ENCODE measurements at places on chromosomes 16 and 17.

DNA sequence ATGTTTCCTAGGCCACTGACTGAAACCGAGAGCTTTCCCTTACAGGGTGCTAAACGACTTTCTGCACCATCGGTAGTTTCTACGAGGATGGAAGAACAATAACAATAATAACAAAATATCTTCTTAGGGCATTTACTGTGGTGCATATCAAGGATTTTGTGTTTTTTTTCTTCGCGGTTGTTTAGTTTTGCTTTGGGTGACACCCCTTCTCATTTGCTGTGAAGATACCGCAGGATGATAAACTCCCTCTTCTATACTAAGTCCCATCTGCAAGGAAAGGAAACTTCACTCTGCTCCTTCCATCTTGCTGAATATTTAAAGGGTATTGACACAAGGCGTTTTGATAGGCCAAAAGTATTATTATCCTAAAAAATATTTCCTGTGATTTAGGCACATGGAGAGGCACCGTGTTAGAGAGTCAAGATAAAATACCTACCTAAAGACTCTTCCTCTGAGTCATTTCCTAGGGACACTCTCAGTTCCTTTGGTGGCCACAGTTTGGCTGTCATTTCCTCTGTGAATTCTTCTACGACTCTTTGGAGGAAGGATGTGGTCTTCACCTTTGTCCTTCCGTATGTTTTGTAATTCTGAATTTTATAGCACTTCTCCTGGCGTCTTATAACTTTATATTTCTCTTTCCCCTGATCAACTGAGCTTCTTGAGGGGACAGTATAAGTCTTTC is 318.8 kb downstream of the CDH13 start:
- no peak for DNase-seq

- DNase-seq: no peak
These were observed 147.3 kb downstream of the SNX11 start for GRCh38 chr17:48254896-48255295.

GRCh38 chr17:50270435-50271362 is 3.6 kb upstream of the TMEM92 start:
- DNase-seq: peak; percentile 12

GRCh38 chr17:46143827-46144236 is 49.4 kb downstream of the KANSL1 start:
- DNase-seq: no peak

GRCh38 chr17:17919169-17920107 is 52.8 kb downstream of the TOM1L2 start:
- peak; percentile 78 for DNase-seq

DNA sequence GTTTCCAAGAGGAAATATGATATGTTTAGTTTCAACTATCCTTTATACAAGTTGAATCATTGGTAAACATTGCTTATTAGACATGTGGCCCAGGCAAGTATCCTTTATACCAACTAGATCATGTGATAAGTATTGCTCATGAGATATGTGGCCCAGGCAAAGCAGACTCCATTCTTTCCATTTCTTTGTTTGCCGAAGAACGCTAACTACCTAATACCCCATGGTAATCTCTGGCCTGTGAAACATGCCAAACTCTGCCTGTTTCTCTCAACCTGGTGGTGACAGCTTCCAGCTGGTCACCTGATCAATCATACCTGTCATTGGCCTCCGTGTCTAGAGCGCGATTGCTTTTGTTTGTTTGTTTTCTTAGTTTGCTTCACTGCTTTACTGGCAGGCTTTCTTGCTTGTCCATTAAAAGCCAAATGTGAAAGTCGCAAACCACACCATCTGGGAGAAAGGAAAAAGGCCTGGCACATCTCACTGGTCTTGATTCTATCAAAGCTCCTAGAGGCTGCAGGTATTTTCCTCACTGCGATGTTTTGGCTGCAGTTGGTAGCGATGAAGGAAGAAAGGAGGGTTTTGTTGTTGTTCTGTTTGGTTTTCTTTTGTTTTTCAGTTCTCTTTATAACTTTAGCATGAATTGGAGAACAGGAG is 686.2 kb downstream of the KCNJ2 start:
- no peak for DNase-seq

DNA sequence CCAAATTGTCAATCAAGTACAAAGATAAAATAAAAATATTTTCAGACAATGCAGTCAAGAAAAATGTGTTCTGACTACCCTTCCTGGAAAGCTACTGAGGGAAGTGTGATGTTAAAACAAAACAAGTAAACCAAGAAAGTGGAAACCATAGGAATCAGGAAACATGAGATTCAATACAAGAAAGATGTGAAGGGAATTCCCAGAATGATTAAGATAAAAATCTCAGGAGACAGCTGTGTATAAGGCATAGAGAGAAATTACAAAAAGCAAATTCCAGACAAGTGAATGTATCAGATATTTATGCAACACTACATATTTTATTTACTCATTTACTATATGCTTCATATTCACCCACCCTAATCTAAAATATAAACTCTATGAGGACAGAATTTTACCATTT is 32.2 kb downstream of the TRIM37 start:
- DNase-seq: no peak

GRCh38 chr16:28311913-28312312 is 19.6 kb downstream of the SBK1 start:
- DNase-seq: no peak

- DNase-seq: no peak
These were observed 105.7 kb upstream of the PLCG2 start for GRCh38 chr16:81673432-81673831.

DNA sequence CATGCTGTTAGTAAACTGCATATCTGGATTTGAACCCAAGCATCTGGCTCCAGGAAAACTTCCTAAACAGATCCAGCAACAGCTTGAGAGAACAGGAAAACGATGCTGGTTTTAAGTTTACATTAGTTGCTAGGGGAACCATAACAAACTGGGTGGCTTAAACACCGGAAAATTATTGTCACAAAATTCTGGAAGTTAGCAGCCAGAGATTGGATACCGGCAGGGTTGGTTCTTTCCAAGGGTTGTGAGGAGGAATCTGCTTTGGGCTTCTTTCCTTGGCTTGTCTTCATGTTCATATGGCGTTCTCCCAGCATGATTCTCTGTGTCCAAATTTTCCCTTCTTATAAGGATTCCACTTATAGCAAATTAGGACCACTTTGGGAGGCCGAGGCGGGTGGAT is 276.9 kb upstream of the TOM1L1 start:
- no peak for DNase-seq

- DNase-seq: no peak
These were observed 13.9 kb upstream of the KRTAP17-1 start for GRCh38 chr17:41329279-41329948.

DNA sequence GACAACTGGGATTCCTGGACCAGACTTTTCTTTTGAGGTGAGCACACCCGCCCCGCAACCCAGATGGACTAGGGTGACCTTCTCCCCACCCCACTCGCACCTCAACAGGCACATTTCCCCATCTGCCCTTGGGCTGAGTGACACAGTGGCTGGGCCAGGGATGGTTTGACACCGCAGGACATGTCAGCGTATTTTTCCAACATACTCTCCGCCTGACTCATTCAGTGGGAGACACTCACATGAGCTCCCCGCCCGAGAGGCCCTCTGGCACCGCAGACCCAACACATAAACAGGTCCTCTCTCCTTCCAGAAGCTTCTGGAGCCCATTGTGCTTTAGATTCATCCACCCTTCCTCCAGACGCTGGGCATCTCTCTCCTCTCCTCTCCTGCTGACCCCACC is 69.4 kb downstream of the ZDHHC7 start:
- no peak for DNase-seq

- DNase-seq: no peak
These were observed 449.8 kb downstream of the KCNJ18 start for GRCh38 chr17:22142091-22142490.

GRCh38 chr17:29839656-29840055 is 90.4 kb downstream of the SSH2 start:
- DNase-seq: no peak

DNA sequence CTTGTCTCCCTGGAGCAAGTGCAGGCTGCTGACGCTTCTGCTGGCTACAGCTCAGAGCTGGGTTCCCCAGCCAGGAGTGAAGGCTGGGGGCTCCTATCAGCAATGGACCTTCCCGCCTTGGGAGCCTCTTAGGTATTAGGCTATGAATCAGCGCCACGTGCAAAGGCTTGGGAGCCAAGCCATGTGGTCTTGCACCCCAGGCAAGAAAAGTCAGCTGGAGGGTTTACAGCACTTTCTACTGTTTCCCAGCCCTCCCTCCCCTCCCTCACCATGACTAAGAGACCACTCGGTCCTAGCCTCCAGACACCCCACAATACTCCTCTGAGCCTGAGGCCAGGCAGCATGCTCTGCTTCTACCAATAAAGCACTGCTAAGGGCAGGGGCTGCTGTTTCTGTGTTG is 12.3 kb downstream of the EPX start:
- DNase-seq: no peak

GRCh38 chr17:34979650-34980352 is 511 bp upstream of the LIG3 start:
- DNase-seq: no peak

- DNase-seq: no peak
These were observed 26.6 kb upstream of the MYLK3 start for GRCh38 chr16:46774743-46775177.

GRCh38 chr17:74851612-74852236 is 8.0 kb downstream of the GRIN2C start:
- no peak for DNase-seq

- no peak for DNase-seq
These were observed 1.9 kb upstream of the MLLT6 start for GRCh38 chr17:38702916-38703741.

DNA sequence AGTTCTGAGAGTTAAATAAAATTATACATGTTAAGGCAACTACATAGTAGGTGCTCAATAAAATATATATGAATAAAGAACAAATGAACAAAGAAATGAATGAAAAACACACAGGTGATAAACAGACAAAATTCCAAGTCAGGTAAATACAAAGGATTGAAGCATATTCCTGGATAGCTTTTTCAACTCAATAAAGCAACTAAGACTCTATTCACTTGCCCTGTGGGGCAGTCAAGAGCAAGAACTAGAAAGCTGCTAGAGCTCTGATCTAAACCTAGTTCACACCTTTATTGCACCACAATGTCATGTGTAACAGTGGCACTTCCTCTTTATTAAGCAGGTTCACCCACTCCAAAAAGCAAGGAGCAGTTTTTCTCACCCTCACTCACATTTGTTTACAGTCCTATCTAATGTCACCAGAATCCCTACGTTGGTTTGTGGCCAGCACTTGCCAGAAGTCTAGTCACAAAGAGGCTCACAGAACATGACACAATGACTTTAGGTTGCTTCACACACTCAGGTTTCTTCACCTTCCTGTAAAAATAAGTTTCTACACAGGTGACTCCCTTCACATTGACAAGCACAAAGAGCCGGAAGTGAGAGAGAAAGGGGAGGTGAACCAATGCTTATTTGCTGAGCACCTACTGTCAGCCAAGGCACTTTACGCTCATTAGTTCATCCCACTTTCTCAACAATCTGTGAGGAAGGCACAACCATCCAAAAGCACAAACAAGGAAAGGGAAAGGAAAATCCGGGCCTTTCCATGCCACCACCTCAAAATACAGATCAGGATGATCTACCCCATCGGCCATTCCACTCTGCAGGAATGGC is 70.8 kb downstream of the XPO6 start:
- DNase-seq: peak; percentile 21

DNA sequence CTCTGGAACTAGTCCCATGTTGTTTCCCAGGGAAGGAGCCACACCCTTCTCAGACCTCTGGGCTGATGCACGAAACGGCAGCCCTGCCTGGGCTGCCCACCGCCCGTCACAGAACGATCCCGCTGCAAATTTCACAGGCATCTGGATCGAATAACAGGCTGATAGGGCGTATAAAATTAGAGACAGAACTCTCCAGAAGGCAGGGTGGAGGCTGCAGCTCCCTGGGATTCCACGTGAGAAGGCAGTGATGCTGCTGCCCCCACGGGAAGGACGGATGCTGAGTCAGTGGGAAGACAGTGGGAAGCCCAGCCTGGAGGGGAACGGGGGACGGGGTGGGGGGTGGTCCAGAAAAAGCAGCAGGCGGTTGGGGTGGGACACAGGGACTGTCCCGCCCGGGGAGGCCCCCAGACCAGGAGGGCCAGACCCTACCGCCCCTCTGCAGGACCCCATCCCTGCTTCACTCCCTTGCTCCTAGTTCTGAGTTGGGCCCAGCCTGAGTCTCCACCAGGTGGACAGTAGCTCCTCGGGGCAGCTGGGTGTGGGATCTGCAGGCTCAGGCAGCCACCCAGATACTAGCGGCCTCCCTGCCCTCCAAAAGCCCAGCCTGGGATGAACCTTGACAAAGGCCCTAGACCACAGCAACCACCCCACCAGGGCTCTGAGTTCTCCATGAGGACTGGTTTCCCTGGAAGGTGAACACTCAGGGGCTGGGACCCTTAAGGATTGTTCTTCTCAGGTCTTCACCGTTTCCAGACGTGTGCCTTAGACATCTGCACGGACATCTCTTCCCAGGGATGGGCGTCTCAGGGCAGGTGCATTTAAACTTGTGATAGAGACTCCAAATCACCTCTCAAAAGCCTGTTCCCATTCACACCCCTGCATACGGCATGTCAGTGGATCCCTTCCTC is 117.8 kb downstream of the METRNL start:
- no peak for DNase-seq

DNA sequence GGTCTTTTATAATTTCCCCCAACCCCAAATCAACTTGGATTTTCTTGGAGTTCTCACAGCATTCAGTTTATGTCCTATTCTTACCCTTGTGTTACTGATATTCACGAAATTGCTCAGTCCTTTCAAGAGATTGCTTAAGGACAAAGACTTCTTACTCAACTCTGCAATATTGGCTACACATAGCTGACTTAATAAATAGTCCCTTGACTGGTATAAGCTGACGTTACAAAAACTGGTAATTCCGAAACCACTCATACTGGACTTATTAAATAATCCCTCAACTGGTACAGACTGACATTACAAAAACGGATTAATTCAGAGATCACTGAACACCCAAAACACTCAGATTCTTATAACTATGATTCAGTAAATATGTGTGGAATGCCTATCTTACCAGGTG is 860 bp downstream of the TIGD7 start:
- DNase-seq: no peak

- no peak for DNase-seq
These were observed 10.6 kb downstream of the CA10 start for GRCh38 chr17:52147872-52148271.

- no peak for DNase-seq
These were observed 59.2 kb upstream of the TANC2 start for GRCh38 chr17:62906881-62907280.

DNA sequence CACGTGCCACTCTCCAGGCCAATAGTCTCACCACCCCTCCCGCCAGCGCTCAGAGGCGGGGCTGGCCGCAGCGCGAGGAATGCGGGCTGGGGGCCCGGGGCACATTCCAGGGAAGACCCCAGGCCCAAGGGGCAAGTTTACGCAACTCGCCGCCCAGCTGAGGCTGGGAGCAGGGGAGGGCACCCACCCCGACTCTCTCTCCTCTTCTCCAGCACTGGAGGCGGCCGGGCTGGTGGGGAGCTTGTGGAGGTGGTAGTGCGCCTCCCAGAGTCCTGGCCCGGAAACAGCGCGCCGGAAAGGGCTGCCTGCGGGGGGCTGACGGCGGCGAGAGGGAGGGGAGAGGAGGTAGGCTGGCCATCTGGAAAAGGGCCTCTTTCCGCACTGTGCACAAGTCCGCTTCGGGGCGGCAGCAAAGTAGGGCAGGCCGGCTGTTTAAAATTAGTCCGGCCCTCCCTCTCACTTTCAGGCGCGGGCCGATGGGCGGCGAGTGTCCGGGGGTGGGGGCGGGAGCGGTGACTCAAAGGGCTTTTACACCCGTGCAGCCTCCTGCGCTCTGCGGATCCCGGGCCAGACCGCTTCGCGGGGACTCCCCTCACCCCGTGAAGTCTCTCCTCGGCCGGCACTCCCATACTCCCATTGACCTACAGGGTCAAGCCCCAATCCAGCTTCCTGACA is 1.1 kb downstream of the FHOD1 start:
- DNase-seq: peak; percentile 69

Data from gastrocnemius medialis (tissue), 4 donors.